Mesendoderm (in vitro differentiated cells): ENCODE measurements at places on chromosomes 4 and X.
A peak's percentile ranks its signal among the peaks of the same experiment; 100 is the strongest.

- no peak for DNase-seq
Measured at GRCh38 chr4:76898385-76898692, 395 bp upstream of the SOWAHB start.

GRCh38 chr4:4418676-4419390 lies 31.9 kb downstream of the NSG1 start:
- DNase-seq, result no peak

- no peak for DNase-seq
Measured at GRCh38 chr4:69833251-69833650, 26.7 kb downstream of the SULT1E1 start.

DNA sequence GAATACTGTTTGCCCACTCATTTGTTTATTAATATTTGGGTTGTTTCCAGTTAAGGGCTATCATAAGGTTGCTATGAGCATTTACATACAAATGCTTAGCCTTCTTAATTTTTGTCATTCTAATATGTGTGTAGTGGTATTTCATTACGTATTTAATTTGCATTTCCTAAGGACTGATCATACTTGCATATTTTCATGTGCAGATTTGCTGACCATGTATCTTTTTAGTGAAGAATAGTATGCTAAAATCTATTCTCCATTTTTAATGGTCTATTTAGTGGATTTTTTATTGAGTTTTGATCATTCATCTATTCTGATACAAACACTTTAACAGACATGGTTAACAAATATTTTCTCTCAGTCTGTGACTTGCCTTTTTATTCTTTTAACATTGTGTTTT lies 949.5 kb downstream of the RAB28 start:
- DNase-seq, result no peak

DNA sequence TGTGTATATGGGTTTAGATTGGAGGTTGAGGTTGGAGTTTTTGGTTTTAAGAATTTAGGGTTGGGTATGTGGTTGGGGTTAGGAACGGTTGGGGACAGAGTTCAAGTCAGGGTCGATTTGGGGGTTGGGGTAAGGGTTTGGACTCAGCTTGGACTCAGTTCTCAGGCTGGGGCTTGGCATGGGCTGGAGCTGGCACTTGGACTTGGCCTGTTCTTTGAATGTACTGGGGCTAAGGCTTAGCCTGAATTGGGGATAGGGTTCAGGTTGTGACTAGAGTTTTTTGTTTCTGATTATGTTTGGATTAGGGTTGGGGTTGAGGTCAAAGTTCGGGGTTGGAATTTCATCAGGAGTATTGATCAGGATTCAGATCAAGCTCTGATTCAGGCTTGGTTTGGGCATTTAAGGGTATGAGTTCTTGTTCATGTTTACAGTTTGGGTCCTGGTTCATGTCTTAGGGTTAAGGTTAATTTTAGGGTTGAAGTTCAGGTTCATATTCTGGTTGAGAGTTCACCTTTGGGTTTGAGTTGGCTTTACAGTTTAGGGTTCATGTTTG lies 46.2 kb upstream of the IL9R start:
- no peak for DNase-seq

GRCh38 chrX:141936080-141936479 lies 32.4 kb downstream of the MAGEC1 start:
- peak; percentile 26 for DNase-seq

GRCh38 chr4:15242021-15242420 lies 185.8 kb upstream of the C1QTNF7 start:
- no peak for DNase-seq

DNA sequence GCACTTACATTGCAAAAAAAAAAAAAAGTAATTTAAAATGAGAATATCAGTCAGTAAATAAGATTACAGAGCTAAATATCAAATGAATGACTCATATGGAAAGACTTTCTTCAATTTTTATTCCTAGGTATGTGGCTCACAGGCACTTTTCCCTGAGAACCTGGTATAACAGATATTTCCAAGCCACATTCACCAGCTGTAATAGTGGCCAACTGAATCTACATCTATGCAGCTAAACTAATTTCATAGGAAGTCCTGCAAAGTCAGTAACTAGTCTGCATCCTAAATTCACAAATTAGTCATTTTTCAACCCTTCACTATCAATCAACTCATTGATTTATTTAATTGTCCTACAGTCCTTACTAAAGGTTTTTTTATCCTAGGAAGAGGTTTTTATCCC lies 5.6 kb downstream of the PDE5A start:
- no peak for DNase-seq

- DNase-seq, result no peak
Measured at GRCh38 chr4:1472148-1472797, 66.0 kb upstream of the NKX1-1 start.

DNA sequence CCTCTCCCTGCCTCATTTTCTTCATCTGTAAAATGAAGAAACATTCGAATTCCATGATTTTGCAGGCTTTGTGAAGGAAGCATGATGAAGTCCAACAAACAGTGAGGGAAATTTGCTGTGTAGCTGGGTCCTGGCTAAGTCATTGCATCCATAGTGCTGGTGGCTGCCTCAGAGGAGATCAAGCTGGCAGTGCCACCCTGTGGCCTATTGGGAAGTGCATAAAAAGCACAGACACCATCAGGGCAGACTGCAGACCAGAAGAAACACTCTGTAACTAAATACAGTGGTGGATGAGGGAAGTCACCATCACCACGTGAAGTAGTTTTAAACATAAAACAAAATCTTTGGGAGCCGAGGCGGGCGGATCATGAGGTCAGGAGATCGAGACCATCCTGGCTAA lies 40.7 kb upstream of the DDX3X start:
- DNase-seq, result peak; percentile 56

DNA sequence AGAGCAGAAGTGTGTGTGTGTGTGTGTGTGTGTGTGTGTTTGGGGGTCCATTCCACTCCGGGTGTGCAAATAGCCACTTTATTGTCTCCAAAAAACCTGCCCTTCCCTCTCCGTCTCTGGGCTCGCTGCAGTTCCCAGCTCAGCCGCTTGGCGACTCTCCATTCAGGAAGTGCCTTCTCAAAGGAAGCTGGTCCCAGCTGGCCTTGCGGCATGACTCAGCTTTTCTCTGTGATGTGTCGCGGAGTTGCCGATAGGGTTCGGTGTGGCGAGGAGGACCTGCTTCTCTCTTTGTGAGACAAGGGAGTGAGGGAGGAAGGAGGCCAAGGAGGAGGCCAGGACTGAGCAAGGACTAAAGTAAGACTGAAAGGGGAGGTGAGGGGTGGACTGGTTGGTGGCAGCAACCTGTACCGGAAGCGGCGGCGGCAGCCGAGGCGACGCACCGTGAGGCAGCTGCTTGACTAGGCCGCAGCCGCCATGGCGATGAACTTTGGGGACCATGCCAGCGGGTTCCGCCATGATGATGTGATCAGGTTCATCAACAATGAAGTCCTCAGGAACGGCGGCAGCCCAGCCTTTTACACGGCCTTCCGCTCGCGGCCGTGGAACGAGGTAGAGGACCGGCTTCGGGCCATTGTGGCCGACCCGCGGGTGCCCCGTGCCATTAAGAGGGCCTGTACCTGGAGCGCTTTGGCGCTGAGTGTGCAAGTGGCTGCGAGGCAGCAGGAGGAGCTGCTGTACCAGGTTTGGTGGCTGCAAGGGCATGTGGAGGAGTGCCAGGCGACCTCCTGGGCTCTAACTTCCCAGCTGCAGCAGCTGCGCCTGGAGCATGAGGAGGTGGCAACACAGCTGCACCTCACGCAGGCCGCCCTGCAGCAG lies at the start of gene TEX13C:
Gene TEX13C, plus strand, starts transcription at position 226 of the 876 bp plus-strand sequence. Its CDS starts 249 bp downstream, at position 475.
- DNase-seq, result no peak

- peak; percentile 37 for DNase-seq
Measured at GRCh38 chrX:22135994-22136684, 104.0 kb downstream of the PHEX start.

GRCh38 chr4:48223633-48224295 lies 45.9 kb downstream of the TEC start:
- no peak for DNase-seq

DNA sequence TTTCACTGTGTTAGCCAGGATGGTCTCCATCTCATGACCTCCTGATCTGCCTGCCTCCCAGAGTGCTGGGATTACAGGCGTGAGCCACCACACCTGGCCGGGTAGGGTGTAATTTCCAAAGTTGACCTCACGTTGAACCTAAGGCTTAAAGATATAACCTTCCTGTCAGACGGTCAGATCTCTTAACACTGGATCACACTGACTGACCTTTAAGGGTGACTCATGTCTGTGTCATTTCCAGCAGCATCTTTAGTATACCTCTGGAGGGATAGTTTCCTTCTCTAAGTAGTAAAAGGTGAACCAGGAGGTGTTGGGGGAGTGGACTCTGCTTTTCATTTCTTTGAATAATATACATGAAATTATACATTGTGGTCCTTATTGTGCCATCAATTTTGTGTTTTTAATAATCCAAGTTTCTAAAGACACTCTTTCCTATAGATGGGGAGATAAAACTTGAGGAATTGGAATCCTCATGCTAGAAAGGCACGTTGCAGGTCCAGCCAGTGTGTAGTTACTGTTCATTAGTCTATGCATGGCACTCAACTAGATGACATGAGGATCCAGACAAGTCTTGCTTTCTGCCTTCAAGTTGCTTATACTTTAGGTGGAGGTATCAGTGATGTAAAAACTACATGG lies 45.7 kb downstream of the ARHGAP10 start:
- peak; percentile 76 for DNase-seq

GRCh38 chr4:22496165-22496813 lies 19.6 kb downstream of the ADGRA3 start:
- no peak for DNase-seq

- DNase-seq, result no peak
Measured at GRCh38 chrX:123357941-123358340, 173.9 kb downstream of the GRIA3 start.

GRCh38 chr4:189656641-189657040 lies 284.0 kb upstream of the FRG1 start:
- no peak for DNase-seq

DNA sequence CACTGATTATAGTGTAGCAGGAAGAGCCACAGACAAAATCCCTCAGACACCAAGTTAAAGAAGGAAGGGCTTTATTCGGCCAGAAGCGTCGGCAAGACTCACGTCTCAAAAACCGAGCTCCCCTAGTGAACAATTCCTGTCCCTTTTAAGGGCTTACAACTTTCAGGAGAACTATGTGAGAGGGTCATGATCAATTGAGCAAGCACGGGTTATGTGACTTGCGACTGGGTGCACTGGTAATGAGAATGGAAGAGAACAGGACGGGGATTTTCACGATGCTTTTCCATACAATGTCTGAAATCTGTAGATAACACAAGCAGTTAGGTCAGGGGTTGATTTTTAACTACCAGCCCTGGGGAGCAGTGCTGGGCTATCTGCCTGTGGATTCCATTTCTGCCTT lies 116.7 kb downstream of the MFAP3L start:
- peak; percentile 65 for DNase-seq

DNA sequence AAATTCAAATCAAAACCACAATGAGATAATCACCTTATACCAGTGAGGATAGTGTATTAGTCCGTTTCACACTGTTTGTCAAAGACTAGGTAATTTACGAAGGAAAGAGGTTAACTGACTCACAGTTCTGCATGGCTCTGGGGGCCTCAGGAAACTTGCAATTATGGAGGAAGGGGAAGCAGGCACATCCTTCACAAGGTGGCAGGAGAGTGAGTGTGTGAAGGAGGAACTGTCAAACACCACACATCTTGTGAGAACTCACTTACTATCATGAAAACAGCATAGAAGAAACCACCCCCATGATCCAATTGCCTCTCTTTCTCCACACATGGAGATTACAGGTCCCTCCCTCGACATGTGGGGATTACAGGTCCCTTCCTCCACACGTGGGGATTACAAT lies 54.7 kb upstream of the TRPC5 start:
- DNase-seq, result no peak

DNA sequence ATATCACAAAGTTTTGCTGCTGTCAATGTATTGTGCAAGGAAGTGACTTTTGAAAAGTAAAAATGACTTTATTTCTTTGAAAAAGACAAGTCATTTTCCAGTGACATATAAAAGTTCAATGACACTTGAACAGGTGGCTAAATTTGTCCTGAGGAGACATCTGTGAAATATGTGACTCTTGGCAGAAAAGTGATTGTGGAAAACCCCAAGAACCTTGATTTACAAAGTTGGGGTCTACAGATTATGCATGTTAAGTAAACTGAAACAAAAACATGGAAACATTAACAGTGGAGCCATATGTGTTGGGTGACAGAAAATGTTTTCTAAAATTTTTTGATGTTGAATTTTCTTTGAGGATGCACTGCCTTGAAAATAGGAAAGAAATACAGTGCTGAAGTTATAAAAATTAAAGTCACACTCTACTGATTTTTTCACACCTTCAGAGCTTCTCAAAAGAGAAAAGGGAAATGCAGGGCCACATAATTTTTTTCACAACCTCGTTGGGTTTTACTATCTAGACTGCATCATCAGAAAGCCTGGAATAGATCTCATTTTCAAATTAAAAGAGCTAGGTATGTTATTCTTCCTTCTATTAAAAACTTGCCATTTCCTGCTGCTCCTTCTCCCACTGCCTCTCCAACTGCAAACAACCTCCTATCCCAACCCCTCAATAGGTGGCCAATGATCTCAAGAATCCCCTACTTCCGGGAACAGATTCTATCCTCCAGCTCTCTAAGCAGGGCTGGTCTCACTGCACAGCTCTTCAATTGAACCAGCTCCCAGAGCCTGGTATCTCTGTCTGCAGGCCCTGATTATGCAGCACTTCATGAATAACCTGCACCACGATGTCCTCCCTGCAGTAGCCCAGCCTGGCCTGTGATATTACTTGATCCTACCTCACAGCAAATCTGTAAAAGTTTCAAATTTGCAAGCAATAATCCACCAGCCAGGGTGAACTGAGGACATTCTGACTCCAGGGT lies 570.8 kb upstream of the CPEB2 start:
- DNase-seq, result no peak

DNA sequence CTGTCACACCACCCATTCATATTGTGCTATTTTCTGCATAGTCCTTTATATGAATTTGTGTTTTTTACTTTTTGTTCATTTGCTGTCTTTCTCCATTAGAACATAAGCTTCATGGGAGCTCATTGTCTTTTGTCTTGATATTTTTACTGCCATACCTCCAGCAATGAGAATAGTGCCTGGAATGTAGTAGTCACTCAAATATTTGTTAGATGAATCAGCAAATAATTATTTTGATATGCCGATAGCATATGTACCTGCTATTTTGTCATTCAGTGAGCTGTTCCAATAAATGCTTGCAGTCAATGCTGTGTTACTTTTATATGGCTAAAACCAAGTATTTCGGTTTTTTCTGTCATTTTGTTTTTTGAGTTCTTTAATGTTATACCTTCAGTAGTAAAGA lies 43.5 kb upstream of the SLC25A31 start:
- DNase-seq, result no peak

DNA sequence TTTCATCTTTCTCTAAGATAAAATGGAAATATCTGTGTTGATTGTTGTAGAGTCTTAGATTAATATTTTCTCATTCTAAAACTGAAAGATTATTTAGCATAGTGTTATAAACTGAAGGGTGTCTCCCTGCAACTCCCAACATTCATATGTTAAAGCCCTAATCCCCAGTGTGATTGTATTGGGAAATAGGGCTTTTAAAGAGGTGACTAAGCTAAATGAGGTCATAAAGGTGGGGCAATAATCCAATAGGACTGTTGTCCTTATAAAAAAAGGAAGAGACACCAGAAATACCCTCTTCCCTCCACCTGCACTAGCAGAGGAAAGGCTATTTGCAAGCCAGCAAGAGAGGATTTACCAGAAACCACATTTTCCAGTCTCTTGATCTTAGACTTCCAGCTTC lies 1626.4 kb downstream of the C4orf33 start:
- DNase-seq, result peak; percentile 87
